CD14-positive monocyte (primary cell): ENCODE measurements at places on chromosomes 12 and 14.
A peak's percentile ranks its signal among the peaks of the same experiment; 100 is the strongest.

DNA sequence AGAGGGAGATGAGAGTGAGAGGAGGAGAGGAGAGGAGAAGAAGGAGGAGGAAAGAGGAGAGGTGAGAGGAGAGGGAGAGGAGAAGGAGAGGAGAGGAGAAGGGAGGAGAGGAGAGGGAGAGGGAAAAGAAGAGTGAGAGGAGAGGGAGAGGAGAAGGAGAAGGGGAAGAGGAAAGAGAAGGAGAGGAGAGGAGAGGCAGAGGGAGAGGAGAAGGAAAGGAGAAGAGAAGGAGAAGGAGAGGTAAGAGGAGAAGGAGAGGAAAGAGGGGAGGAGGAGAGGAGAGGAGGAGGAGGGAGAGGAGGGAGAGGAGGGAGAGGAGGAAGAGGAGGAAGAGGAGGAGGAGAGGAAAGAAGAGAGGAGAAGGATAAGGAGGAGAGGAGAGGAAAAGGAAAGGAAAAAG is 266.8 kb downstream of the ITPR2 start:
- no peak for DNase-seq

GRCh38 chr12:7583471-7583870 is 79.9 kb upstream of the CD163 start:
- DNase-seq = no peak

DNA sequence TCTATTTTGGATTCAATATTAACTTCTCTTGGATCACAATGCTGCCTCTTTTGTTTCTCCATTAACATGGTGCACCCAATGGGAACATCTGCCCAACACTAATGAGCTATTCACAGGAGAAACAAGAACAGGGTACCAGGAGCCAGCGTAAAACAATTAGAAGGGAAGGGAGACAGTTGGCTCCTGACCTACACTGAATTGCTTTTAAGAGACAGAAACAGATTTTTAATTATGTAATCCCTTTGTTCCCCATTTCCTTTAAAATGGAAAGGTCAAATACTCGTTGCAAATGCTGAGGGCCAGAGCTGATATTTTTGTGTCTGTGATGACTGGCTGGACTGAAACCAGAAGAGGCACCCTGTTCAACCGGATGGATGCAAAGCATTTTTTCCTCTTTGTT is 108.3 kb downstream of the SEC23A start:
- no peak for DNase-seq

DNA sequence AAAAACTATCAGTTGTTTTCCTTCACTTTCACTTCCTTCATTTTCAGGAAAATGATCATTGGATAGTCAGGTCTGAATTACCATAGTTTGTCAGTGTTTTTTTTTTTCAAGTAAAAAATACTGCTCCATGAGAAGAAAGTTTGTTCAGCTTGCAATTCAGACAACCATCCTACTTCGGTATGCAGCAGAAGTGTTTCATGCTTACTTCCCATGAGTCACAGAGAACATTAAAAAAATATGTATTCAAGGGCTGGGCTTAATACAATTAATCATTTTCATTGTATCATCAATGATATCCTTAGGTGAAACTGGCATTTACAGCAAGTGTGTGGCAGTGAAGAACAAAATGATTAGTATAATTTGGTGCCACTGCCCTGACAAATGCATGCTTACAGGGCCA is 21.6 kb downstream of the PYM1 start:
- DNase-seq = no peak

DNA sequence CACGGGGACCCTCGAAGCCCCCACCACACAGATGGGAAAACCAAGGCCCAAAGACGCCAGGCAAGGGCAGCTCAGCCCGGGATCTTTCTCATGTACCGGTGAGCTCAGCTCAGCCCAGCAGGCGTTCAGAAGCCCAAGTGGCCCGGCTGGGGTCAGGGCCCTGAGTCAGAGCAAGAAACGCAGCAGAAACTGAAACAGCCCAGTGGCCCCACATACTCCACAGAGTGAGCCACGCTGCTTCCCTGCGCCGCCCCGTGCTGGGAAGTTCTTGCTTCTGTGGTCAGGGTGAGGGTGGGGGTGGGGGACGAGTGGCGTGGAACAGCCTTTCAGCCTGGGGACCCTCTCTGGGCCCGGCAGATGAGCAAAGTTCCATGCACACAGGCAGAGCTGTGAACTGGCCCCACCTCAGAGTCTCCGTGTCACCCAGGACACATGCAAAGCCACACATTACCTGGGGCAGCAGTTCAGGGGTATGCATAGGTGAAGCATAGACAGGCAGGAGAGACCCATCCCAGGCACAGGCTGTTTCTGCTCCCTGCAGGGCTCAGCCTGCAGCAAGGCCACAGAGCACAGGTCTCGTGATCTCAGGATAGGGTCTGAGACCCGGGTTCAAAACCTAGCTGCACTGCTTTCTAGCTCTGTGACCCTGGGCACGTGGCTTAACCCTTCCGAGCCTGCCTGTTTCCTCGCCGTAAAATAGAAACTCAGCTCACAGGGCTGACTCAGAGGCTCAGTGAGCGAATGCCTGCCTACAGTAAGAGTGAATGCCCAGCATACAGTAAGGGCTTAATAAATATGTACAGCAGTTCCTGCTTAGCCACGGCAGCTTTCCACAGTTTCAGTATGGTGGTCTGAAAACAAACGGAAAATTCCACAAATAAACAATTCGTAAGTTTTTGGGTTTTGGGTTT is 21.6 kb downstream of the NCOR2 start:
- peak; percentile 86 for DNase-seq

GRCh38 chr12:132342251-132343227 is 13.2 kb upstream of the GALNT9 start:
- no peak for DNase-seq

DNA sequence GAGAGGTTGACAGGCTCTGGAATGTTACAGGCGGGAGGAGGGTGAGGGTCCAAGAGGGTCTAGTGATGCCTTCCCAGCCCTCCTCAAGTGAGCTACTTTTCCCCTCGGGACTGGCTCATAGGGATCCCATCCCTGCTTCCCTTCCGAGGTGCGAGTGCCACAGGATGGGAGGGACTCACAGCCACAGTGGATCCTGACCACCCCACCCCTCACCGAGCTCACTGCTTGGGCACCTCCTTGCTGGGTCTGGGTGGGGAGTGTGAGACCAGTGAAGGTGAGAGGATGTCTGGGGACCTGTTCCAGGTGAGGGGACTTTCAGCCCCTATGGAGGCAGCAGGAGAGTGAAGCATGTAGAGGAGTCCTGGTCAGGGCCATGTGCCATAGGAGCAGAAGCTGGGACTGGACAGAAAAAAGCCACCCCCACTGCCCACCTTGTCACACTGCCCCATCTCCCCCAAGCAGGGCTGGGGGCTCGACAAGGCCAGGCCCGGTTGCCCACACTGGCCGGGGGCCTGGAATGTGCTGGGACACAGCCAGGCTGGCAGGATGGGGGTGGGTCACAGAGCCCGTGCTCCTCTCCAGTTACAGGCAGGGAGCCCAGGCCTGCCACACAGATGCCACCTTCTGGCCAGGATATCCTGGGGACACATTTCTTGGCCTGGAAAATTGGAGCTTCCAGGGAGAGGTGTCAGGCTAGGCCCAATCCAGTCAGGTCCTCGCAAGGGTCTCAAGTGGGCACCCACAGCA is 1.7 kb upstream of the TNS2 start:
- DNase-seq = no peak

GRCh38 chr12:1094714-1095113 is 103.7 kb downstream of the ERC1 start:
- DNase-seq = no peak

- DNase-seq = peak; percentile 51
Observed at GRCh38 chr12:47838286-47838931, 18.7 kb upstream of the HDAC7 start.

DNA sequence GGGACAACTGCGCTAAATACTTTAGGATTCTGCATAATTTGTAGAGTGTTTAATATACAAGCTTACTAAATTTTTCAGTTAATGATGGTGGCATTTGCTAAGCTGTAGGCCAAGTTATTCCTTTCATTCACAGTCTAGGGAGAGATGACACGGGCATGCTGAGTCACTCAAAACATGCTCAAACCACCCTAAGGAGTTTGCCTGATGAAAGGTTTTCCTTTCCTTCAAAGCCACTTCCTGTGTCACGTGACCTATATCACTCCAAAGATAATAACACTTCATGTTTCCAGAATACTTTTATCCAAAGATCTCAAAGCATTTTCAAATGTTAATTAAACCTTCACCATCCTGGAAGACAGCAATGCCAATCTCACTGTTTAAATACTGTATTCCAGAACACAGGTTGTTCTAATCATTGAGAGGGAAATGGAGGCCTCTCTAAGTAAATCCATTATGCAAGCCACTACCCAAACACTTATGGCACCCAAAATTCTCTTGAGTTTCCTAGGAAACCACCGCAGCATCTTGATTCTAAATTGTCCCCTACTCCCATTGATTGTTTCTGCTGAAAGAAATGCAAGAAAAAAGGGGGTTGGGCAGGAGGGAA is 207.0 kb upstream of the CDKN3 start:
- DNase-seq = no peak
